NAMALWA (cell line): ENCODE measurements at places on chromosomes 2 and 18.

DNA sequence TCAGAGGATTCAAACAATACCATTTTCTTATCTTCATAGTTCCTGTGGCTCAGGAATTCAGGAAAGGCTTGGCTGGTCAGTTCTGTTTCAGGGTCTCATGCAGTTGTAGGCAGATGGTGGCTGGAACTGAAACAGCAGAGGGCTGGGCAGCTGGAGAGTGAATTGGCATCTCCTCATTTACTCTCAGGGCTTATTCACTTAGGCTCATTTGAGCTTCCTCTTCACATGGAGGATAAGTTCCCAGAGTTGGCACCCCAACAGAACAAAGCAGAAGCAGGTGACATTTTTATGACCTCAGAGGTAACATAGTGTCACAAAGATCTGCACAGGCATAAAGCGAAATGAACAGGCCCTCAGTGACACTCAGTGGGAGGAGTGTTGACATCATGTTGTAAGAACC is 66.1 kb downstream of the RBBP8 start:
- no peak for DNase-seq

DNA sequence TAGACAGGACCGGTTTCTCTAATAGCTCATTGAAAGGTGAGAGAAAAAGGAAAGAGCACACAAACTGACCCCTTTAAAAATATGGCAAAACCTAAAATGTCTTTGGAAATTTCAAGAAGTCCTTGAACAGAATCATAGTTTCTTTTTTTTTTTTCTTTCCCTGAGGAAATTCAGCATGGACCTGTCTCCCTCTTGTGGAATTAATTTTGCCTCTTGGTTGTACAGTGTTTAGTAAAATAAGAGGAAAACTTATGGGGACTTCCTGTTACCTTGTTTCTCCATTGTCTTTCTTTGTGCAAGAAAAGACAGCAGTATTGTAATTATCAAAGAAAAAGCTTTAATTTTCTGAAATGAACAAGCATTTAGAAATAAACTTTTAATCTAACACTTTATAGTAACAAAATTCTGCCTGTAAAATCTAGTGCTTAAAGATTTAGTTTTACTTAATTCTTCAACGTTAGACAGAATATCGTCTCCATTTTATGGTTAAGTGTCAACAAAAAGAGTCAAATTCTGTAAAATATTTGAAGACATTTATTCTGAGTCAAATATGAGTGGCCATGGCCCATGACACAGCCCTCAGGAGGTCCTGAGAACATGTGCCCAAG is 176.3 kb upstream of the NABP1 start:
- no peak for DNase-seq

DNA sequence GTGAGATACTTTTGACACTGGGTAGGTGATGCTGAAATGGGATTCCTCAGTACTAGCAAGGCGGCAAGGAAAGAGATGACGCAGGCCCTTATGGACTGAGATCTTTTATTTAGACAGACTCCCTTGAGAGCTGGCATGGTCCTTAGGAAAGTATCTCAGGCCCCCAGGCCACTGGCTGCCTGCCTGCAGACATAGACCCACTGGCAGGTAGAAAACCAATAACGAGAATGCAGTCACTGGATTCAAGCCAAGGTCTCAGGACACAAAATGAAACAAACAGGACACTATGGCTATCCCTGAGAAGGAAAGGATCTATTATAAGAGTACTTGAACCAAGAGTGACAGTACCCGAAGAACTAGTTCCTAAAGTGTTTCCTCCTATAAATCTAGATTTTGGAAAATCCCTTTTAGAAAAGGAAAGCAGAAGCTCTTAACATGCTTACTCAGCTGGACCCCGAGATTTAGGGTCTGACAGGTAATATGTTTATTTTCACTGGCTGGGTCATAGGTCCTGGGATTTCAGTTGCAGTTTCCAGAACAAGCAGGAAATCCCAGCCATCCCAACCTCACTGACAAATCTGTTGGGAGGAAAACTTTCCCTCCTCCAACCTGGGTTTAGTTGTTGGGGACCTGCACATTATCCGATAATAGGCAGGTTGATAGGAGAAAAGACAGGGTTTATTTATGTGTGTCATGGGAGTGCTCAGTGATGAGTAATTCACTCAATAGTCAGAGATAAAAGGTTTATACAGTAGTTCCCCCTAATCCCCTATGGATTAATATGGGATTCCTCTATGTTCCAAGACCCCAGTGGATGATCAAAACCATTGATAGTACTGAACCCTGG is 44.5 kb downstream of the COMMD1 start:
- DNase-seq = no peak

DNA sequence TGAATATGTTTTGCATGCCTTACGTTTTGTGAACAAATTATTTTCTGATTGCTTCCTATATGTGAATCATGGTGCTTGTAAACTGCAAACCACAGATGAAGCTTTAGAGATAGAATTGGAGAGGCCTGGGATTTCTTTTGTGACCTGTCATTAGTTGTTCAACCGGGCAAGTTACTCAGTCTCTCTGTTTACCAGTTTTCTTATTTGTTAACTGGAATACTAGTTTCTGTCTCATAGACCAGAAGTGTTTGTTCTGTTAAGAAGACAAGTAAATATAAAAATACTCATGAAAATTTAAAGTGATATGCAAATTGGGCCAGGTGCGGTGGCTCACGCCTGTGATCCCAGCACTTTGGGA is 27.3 kb downstream of the DGKD start:
- DNase-seq = no peak

DNA sequence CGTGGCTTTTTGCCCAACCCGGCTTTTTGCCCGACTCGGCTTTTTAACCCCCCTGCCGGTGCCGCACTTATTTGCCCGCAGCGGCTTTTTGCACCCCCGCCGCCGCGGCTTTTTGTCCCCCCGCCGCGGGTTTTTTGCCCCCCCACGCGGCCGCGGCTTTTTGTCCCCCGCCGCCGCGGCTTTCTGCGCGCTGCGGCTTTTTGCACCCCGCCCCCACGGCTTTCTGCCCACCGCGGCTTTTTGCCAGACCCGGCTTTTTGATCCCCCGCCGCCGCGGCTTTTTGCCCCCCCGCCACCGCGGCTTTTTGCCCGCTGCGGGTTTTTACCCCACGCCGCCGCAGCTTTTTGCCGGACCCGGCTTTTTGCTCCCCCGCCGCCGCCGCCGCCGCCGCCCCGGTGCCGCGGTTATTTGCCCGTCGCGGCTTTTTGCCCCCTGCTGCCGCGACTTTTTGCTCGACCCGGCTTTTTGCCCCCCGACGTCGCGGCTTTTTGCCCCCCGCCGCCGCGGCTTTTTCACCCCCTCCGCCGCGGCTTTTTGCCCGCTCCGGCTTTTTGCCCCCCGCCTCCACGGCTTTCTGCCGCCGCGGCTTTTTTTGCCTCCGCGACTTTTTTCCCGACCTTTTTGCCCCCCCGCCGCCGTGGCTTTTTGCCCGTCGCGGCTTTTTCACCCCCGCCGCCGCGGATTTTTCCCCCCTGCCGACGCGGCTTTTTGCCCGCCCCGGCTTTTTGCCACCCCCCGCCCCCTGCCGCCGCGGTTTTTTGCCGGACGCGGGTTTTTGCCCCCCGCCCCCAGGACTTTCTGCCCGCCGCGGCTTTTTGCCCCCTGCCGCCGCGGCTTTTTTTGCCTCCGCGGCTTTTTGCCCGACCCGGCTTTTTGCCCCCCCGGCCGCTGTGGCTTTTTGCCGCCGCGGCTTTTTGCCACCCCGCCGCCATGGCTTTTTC is 2786.5 kb downstream of the RPIA start:
- no peak for DNase-seq

DNA sequence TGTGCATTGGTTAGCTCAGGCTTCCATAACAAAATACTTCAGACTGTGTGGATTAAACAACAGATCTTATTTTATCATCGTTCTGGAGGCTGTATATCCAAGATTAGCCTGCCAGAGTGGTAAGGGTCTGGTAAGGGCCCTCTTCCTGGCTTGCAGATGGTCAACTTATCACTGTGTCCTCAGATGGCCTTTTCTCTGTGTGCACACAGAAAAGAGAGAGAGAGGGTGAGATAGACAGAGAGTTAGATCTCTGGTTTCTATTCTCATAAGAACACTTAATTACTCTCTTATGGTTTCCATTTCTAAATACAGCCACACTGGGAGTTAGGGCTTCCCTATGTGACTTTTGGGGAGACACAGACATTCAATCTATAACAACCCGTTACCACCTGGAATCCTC is 1003.5 kb downstream of the TSN start:
- DNase-seq = no peak

GRCh38 chr2:240151477-240152031 is 11.1 kb upstream of the OTOS start:
- DNase-seq = no peak
